ENCODE measurements at places on chromosomes 16 and 17.

DNA sequence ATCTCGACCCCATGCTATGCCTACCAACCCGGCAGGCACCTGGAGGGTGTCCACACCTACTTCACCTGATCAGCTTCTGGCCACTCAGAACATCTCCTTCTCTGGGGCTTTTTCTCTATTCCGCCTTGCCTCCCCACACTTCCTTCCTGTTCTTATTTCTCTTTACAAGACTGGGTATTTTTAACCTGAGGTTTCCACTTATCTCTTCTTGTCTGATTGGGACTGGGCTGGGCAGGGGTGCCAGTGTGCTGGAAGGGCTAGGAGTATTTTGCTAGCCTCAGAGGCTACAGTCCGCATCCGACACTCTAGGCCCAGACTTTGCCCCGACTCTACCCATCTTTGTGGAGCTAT lies 26.2 kb upstream of the ZNF652 start:
- DNase-seq: peak; percentile 13

- DNase-seq: no peak
Measured at GRCh38 chr17:57676543-57676942, 68.6 kb downstream of the CCDC182 start.

DNA sequence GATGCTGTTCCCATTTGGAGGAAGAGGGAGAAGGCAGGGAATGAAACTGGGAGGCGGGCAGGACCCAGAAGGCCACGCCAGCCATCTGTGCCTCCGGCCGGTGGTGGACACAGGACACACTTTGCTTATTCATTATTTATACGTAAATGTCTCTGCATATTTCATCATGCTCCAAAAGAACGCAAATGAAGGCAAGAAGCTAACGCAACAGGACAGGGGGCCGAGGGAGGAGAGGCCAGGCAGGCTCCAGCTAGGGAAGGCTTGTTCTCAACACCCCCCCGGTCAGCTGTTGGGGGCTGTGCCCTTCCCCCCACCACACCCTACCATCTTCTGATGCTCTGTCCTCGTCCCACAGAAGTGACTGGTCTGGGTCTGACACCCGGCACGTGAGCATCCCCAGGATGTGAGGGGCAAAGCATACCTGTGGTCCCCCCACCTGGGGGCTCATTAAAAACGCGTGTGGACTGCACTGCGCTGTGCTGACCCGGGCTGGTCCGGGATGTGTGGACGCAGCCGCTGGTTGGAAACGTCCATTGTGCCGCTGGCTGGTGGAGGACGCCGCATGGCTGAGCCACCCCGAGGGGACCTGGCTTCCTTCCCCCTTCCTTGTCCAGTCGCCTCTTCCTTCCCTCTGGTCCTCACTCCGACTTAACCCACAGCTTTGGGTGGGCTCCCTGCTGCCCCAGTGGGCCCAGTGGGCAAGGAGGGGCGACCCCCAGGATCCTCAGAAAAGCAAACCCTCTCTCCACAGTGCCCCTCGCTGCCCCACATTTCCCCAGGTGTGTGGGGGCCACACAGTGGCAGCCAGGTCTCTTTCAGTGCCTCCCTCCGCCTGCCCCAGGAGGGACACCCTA lies 46.4 kb upstream of the ENPP7 start:
- no peak for DNase-seq

DNA sequence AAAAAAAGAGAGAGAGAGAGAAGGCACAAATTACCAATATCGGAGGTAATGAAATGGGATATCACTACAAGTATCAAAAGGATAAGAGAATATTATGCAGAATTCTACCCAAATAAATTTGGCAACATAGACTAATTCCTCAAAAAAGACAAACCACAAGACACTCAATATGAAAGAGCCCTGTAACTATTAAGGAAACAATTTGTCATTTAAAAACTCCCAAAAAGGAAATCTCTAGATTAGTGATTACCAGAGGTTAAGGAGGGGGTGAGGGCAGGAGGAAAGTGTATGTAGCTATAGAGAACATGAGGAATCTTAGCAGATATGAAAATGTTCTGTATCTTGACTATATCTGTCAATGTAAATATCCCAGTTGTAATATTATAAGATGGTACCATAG lies 54.0 kb downstream of the CFDP1 start:
- peak; percentile 23 for DNase-seq

DNA sequence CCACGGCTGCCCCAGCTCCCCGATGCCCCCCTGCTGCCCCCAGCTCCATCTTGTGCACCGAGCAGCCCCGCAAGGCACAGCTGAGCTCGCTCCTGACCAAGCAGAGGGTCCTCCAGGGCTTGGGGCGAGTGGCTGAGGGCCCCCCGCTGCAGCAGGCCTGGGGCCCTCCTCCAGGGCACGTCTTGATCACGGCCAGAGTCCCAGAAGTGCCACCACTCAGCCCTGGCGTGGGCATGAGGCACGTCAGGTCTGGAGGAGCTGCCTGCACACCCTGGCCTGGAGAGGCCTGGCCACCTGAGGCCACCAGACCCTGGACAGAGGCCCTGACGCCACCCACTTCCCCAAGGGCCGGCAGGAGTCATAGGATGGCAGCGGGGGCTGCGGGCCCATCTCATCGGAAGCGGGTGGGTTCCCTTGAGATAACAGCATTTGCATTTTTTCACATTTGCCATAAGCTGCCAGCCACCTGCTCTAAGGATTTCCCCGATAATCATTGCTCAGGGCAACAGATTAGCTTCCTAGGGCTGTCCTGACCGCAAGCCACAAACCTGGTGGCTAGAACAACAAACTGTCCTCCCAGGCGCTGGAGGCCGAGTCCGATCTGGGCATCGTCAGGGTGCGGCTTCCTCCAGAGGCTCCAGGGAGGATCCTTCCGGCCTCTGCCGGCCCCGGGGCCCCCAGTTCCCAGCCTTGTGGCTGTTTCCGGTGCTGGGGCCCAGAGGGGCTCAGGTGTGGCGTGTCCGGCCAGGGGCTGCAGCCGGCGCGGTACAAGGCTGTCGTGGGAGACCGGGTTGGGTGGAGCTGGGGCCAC lies 23.9 kb upstream of the C1QTNF8 start:
- DNase-seq: no peak

DNA sequence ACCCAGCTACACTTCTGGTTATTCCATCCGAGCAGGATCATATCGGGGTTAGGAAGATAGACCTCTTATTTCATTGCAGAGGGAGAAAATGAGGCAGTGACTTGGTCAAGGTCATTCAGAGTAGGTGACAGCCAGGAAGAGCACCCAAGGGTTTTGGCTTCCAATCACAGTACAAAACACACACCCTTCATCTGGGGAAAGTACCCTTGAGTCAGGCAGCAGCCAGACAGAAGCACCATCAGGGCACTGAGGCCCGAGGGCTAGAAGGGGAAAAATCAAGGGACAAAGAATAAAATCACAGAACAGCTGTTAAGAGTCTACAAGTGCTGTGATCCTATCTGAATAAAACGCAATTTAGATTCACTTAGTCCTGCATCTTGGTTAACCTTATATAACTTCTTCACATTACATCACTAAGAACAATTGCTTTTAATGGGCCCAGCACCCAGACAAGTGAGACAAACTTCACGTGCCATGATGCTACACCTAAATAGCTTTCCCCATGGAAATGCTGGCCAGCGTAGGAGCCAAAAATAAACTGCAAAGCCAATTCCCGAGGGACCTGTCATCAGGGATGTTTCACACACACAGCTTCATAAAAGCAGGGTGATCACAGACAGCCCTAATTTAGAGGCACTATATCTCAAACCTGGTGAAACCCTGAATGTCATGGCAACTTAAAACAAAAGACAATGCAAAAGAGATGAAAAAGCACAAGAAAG lies 4.9 kb downstream of the UBE2O start:
- DNase-seq: peak; percentile 18

DNA sequence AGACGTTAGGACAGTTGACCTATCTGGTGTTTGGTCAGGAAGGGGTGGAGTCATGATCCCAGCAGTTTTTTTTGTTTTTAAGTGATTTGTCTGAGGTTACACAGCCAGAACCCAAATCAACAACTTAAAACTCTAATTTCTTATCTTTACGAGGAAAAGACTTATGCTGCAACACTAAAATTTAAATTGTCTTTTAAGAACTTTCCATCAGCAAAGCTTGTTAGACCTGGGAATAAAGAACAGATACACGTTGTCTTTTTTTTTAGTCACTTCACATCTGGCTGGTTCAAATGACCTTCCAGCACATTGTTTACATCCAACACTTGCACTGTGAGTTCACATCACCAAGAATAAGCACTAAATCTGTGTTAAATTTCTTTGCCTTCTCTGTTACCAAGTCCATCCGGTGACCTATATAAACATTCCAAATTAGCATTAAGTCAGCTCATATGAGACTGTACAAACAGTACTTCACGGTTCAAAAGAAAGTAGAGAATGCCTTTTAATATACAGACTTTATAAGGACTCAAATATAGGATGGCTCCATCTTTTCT lies 115.0 kb downstream of the HS3ST2 start:
- DNase-seq: no peak

DNA sequence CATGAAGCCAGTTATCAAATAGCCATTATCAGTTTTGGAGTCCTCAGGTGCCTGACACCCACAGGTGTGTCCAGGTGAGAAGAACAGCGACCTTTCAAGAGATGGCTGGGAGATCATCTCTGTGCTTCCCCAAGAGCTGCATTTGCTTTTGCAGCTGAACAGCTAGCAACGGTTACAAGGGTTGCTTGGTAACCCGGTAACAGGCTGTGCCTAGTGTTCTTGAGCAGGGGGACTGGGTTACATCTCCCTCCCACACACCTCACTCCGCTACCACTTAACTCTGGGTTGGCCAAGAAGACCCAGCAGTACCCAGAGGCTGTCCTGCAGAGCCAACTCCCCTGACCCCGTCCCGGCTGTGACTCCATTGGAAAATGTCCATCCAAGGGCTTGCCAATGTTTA lies 147.0 kb downstream of the SLC39A11 start:
- DNase-seq: no peak

GRCh38 chr16:23496821-23497542 lies 13.3 kb downstream of the GGA2 start:
- no peak for DNase-seq

GRCh38 chr17:81245024-81245664 lies 6.0 kb downstream of the NDUFAF8 start:
- DNase-seq: no peak

- DNase-seq: no peak
Measured at GRCh38 chr17:73278465-73279453, 17.1 kb upstream of the CPSF4L start.

DNA sequence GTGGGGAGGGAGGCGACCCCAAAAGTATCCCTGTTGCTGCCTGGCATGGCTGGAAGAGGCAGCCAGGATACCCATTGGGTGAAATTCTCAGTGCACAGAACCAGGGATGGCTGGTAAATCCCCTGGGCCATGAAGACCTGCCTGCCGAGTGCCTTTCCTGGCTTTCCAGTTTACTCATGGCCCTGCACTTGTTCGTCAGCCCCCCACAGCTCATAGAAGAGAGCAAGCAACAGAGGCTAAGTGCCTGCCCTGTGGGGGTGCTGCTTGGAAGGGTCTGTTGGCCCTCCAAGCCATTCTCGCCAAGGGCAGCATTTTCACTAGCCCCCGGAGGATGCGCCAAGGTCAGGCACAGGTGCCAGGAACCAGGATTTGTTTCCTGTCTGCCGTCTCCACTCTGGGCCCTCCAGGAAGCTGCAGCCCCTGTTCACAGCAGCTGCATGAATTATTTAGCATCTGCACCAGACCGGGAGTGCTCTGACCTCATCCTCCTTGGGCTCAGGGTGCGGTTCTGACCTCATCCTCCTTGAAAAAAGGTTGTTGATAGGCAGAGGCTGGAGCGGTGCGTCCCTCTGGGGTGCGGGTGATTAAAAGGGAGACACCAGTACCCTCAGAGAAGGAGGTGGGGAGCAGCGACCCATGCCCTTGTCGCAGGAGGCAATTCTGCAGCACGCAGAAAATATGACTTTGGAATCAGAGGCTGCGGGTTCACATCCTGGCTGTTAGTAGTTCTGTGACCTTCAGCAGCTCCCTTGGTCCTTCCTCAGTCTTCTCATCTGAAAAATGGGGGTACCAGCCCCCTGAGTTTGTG lies 14.2 kb upstream of the CD300A start:
- no peak for DNase-seq

DNA sequence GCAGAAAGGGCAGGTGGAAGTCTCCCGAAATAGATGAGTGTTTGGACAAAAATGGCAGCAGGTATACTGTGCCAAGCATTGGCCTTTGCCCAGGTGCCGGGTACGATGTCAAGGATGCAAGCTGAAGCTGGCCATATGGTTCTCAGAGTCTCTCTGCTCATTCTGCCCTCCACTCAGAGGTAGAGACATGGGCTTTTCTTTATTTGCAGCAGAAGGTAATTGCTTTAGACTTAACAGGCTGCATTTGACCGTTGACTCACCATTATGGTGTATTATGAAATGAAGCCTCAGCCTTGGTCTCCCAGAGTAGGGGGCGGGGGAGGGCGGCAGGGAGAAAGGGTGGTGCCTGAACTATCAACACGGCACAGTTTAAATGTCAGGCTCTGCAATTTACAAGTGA lies 969.1 kb upstream of the EEF2KMT start:
- no peak for DNase-seq

DNA sequence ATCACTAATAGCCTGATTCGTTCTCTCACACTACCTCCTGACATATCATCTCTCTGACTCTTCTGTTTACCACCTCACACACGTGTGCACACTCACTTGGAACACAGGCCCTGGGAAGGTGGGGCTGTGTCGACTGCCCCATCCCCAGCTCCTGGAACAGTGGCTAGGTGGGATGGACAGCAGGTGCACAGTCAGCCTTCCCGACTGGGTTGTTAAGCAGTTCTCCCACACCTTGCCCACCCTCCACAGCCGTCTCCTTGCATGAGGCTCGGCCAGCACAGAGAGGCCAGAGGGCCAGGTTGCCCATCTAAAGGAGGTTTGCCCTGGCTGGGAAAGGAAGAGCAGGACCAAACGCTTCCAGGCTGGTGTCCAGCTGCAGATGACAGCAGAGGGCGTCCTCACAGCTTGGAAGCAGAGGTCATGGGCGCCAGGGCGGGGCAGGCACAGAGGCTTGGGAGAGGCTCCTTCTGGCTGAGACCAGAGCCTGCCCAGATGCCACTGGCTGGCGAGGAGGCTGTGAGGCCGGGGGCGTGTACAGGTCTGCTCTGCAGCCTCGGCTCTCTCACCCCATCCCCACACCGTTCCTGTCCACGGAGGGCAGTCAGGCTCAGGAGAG lies 92.8 kb downstream of the AMFR start:
- no peak for DNase-seq

DNA sequence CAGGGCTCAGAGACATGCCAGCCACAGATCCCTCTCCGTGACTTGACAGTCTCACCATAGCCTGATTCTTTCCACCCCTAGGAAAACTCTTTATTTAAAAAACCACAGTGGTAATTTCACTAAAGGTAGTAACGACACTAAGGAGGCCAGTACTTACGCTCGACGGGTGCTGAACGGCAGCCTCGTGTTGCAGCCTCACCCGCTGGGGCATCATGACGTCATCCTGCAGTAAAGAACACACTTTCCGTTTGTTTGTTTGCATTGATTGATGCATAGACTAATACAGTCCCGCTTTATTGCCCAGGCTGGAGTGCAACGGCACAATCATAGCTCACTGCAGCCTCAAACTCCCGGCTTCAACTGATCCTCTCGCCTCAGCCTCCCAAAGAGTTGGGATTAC lies 65.1 kb upstream of the METRNL start:
- no peak for DNase-seq

DNA sequence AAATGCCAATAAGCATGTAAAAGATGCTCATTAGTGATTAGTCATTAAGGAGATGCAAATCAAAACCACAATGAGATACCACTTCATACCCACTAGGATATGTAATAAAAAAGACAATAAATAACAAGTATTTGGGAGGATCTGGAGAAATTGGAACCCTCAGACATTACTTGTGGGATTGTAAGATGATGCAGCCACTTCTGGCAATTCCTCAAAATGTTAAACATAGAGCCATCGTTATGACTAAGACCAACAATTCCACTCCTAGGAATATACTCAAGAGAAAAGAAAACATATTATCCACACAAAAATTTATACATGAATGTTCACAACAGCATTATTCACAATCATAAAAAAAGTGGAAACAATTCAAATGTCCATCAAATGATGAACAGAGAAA lies 336.2 kb upstream of the PMFBP1 start:
- no peak for DNase-seq

Measured in stimulated activated CD4-positive, alpha-beta T cell treated with anti-CD3 and anti-CD28 coated beads, Interleukin-4, amount 100 ng/mL, for 24 hours (primary cell).